Body of pancreas (tissue), 4 donors: ENCODE measurements at places on chromosomes 12 and 14. TPM values are rescaled to one million over a fixed set of nuclear protein-coding genes. Genes with fewer than 3 reads are reported as not detected.

- DNase-seq: no peak
Observed at GRCh38 chr12:96068636-96069035, 33.2 kb upstream of the LTA4H start.

GRCh38 chr12:104670439-104671408, 214.0 kb downstream of the CHST11 start:
- no peak for DNase-seq

Gene AMN
- total RNA-seq: not detected

Gene ATXN2
- 37.1 TPM for total RNA-seq

Gene STXBP6
- 28.3 TPM for total RNA-seq
